AG04450 (cell line): ENCODE measurements at places on chromosomes 2 and 18. TPM values are rescaled to one million over a fixed set of nuclear protein-coding genes. Genes with fewer than 3 reads are reported as not detected.

GRCh38 chr18:34600158-34600557 is 109.9 kb upstream of the DTNA start:
- DNase-seq, result no peak

- no peak for DNase-seq
These were observed 1.3 kb upstream of the LRP2 start for GRCh38 chr2:169363560-169364150.

The SALL3 gene
- not detected in 2 replicates for polyA plus RNA-seq

The INO80D gene
- 3.4 and 3.9 TPM in 2 replicates for polyA plus RNA-seq

The CELF4 gene
- polyA plus RNA-seq, result not detected in 2 replicates

The CTNNA2 gene
- not detected in 2 replicates for polyA plus RNA-seq
